NCI-H446 treated with DMSO at 0.1 percent for 48 hours (cell line): ENCODE measurements at places on chromosomes 5 and 9.

- no peak for DNase-seq
Observed at GRCh38 chr5:173101245-173101644, 43.1 kb upstream of the BNIP1 start.

GRCh38 chr9:15211160-15211814 lies 95.7 kb downstream of the TTC39B start:
- DNase-seq, result peak; percentile 68

GRCh38 chr5:172403817-172404216 lies 50.5 kb downstream of the SH3PXD2B start:
- no peak for DNase-seq

DNA sequence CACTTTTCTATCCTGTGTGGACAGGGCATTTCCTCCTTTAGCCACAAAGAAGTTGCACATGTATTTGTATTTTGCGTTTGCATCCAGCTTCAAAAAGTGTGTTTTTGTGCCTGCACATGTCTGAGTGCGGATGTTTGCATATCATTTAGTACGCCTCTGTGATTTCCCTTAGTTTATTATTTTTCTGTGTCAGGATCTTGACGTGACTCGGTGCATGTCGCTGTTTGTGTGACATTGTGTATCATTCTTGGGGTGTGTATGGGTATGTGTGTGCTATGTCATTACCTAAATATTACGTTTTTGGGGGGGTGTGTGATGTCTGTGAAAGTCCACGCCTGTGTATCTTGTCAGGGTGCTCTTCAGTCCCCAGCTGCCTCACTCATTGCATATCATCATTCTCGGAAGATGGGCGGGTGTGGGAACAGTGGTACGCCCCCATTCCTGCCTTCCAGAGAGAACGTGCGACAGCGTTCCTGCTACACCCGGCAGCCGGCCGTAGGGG lies 416 bp upstream of the PAIP2 start:
- no peak for DNase-seq

DNA sequence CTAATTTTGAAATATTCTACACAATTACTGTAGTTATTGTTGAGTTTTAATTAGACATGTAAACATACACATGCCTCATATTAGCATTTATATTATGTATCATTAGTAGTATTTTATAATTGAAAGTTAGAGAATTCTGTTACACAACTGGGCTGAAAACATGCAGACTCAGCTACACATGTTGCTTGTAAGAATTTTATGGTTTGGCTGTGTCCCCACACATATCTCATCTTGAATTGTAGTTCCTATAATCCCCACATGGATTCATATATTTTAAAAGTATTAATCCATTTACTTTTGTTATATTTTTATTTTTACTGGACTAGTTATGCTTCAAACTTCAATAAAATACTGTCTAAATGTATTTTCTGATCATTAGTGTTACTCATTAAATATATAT lies 2075.3 kb upstream of the C9orf72 start:
- no peak for DNase-seq

DNA sequence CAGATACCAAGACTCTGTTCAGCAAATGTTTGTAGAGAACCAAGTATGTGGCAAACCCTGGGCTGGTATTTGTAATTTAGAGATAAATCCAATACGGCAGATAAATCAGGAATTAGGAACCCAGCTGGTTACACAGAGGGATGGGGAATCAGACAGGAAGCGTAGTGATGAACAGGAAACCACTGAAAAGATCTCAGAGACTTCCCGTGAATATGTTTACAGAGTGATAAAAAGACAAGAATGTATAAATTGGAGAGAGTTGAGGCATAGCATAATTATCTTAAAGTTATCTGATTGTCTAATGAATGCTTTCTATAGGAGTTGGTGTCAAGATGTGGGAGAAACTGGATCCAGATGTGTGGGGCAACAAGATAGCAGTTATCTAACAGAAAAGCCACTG lies 246.6 kb upstream of the SMARCA2 start:
- no peak for DNase-seq

DNA sequence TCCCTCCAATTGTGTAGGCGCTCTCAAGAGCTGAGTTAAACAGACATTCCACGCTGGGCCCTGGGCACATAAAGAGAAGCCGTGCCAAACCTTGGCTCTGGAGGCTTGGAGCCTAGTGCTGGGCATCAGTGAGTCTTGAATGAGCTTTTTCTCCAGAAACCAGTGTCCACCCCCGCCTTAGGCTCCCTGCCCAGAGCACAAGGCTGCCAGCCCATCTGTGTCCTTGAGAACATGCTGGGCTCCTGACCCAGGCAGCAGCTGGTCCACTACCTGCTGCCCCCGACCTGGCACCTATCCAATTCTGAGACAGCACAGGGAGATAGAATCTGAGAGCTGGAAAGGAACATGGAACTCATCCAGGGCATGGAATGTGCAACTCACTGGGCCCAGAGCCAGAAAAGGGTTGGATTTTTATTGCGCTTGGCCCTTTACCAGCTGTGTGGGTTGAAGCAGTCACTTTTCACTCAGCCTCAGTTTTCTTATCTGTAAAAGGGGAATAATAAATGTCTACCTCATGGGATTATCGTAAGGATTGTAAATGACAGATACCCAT lies 92.4 kb upstream of the CPLX2 start:
- DNase-seq, result peak; percentile 99

- DNase-seq, result no peak
Observed at GRCh38 chr9:61671276-61671973, 481.6 kb downstream of the SPATA31A7 start.

GRCh38 chr5:176621661-176622079 lies 8.7 kb downstream of the SNCB start:
- DNase-seq, result no peak

- no peak for DNase-seq
Observed at GRCh38 chr9:105678163-105678562, 15.9 kb downstream of the TAL2 start.

DNA sequence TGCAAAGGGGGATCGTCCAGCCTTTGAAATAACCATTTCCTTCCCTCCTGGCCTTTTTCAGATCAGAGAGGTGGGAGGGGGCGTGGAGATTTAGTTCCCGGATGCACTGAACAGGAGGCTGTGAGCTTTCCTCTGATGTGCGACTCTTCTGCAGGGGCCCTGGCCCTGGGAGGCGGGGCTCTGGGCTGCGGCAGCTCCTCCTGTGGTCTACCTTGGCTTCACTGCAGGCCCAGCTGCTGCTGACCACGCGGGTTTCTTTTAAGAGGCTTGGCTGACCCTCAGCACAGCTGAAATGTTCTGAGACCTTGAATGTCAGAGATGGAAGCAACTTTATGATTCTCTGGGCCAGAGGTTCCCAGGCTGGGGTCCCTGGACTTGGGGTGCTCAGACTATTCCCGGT lies 27.0 kb upstream of the COL15A1 start:
- no peak for DNase-seq

DNA sequence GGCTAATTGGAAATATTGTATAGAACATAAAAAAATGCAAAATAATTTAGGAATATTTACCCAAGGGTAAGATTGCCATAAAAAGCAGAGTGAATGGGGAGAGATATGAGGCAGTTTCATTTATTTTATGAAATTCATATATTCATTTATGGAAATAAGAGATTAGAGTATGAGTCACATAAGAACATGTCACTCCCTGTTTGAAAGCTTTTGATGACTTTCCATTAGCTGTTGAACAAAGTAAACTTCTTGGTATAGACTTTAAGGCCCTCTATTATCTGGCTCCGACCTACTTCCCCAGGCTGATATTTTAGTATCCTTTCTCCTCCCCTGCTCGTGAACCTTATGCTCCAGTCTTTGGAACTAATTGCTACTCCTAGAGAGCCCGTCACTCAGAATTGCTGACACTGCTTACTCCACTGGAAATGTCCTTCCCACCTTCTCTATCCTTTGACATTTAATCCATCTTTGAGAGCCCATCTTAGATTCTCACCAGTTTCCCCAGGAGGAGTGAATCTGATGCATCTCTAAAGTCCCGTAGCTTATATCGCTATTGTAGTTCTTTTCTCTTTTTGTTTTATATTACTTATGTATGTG lies 8.9 kb upstream of the ACTBL2 start:
- no peak for DNase-seq

GRCh38 chr5:152118676-152119470 lies 194.2 kb upstream of the GLRA1 start:
- DNase-seq, result no peak

DNA sequence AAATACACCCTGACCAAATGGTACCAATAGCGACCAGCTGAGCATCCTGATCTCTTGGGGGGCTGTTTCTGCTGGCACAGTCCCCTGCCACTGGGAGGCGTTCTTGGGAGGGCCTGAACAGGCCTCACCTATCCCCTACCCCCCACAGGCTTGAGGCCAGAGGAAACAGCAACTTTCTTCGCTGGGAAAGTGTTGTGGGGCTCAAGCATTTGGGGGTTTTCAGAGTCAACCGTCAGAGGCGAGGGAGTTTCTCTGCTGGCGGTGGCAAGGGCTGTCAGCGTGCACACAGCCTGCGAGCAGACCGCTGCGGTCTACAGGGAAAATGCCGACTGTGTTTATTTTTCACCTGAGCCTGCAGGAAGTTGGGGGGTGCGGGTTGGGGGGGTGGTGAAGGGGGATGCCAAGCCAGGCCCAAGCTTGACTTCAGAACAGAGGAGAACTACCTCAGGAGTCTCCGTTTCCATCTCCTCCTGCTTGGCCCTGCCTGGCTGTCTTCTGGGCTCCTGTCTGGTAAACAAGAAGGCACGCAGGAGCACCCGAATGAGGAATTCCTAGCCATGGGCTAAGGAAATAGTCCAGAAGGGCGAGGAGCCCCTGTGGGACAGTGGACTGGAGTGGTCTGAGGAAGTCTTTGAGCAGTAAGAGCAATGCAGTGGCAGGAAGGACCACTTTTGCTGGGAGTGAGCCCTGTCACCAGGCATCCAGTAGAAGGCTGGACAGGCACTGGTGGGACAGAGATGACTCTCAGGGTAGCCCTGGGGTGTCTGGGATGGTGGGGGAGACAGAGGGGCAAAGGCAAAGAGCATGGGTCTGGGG lies 18.1 kb downstream of the TCF7 start:
- no peak for DNase-seq

DNA sequence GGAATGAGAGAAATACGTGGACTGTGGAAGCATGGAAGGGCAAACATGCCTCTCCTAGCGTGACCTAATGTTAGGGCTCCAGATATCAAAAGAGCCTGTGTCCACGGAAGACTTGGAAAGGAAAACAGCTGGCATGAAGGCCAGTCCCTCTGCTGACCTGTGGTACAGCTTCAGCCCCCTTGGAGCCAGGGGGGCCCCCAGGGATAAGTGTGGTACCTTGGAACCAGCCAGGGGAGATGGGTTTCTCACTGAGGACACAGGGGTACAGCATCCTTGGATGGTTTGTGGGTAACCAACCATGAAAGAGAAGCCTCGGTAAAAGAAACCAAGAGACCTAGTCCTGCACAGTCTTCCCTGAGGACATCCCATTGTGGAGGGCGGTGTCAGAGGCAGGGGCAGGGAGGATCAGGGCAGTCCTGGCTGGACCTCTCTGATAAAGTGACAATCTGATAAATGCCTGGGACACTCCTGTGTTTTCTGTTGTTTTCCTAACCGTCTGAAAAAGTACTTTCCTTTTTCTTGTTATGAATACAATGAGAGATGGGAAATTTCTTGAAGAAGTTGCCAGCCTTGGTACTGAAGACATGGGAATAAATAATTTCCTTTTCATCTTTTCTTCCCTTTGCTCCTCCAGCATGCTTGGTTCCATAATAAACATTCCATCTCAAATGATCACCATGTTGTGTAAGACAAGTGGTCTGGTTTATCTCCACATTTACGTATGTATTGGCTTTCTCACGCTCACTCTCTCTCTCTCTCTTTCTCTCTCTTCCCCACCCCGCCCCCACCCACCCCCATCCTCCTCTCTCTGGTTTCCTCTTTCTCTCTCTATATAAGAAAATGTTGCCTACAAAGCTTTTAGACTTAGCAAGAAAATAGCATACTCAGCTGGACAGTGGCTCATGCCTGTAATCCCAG lies 102.1 kb downstream of the SUSD1 start:
- DNase-seq, result no peak

GRCh38 chr9:33103501-33104281 lies 27.2 kb upstream of the SMU1 start:
- DNase-seq, result no peak

- DNase-seq, result no peak
Observed at GRCh38 chr5:62343428-62343827, 37.4 kb downstream of the KIF2A start.

GRCh38 chr5:149474198-149474597 lies 77.0 kb downstream of the CSNK1A1 start:
- no peak for DNase-seq

DNA sequence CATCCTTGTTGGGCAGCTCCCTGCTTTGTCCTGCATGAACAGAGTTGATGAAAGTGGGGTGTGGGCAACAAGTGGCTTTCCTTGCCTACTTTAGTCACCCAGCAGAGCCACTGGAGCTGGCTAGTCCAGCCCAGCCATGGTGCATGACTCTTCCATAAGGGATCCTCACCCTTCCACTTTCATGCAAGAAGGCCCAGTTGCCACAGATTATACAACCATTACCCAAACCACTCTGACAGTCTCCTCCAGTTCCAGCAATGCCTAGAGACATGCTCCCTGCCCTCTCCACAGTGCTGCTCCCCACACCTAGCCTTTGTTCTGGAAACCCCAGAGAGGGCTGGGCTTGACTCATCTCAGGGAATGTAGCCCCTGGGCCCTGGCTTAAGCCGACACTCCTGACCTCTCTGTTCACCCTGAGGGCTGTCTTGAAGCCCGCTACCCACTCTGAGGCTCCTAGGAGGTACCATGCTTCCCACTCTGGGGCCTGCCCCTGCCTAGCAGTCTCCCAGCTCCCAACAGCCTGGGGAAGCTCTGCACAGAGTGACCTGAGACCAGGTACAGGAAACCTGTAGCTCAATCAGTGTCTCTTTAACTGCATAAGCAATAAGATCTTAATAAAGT lies 3.9 kb downstream of the SLC35A4 start:
- DNase-seq, result no peak

DNA sequence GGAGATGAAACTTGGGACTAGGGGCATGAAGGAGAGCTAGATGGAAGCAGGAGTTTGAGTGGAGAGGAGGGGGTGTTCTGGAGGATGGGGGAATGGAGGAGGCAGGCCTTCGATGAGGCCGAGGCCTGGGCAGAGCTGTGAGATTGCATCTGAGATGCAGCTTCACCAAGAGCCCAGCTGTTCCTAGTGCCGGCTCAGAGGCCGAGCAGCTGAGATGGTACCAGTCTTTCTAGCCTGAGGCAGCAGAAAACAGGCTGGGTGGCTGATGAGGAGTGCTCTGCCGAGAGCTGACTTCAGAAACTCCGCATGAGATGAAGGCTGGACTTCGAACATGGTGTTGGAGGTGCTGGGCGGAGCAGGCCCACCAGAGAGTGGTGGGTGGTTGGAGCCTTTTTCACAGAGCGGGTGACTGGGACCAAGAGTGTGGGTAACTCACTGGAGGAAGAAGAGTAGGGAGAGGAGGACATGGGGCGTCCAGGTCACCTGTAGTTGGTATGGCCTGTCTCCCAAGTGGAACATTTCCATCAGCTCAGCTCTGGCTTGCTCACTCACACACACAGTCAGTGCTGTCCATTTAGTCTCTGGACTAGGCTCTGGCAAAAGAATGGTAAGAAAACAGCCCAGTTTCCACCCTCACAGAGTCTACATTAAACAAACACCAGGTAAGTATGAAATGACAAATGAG lies 54.7 kb downstream of the TMOD1 start:
- no peak for DNase-seq

- DNase-seq, result peak; percentile 57
Observed at GRCh38 chr5:159878988-159879471, 37.3 kb upstream of the ADRA1B start.
